ENCODE measurements at places on chromosomes 13 and 19.

- no peak for DNase-seq
These were observed 50.0 kb downstream of the GAS6 start for GRCh38 chr13:113813749-113814434.

- no peak for DNase-seq
These were observed 11.1 kb downstream of the PALM start for GRCh38 chr19:719636-720344.

GRCh38 chr13:97855570-97856303, 97.7 kb upstream of the IPO5 start:
- DNase-seq: no peak

- no peak for DNase-seq
These were observed 14.6 kb downstream of the PROSER1 start for GRCh38 chr13:39023316-39023715.

- DNase-seq: no peak
These were observed 69.8 kb downstream of the HS6ST3 start for GRCh38 chr13:96159725-96160124.

- DNase-seq: no peak
These were observed 28.9 kb upstream of the CYSLTR2 start for GRCh38 chr13:48624858-48625257.

- DNase-seq: no peak
These were observed 51.5 kb upstream of the USP29 start for GRCh38 chr19:57068311-57068710.

- DNase-seq: no peak
These were observed 23.7 kb upstream of the SHISA2 start for GRCh38 chr13:26075498-26075897.

DNA sequence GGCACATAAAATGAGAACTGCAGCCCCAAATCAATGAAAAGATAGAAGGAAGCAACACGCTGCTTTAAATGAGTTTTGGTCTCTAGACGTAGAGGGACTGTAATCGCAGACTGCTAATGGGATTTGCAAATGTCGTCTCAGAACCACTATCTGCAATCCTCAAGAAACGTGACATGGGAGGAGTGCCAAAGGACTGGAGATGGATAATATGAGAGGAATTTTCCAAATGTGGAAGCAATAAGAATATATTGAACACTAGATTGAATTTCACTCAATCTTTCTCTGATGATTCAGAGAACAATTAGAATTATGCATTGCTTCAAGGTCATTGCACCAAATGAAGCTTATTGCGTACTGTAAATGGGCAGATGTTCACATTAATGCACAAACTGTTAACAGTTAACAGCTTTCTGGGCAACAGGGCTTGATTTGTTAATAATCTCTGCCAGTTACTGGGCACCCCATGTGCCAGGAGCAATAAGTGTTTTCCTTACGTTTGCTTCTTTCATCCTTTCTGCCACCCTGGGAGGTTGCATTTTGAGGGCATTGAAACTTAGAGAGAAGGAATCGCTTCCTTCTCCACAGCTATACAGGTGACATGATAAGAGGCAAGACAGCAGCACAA, 62.8 kb upstream of the WASF3 start:
- DNase-seq: no peak

GRCh38 chr19:5430237-5430636, 25.0 kb upstream of the ZNRF4 start:
- no peak for DNase-seq

DNA sequence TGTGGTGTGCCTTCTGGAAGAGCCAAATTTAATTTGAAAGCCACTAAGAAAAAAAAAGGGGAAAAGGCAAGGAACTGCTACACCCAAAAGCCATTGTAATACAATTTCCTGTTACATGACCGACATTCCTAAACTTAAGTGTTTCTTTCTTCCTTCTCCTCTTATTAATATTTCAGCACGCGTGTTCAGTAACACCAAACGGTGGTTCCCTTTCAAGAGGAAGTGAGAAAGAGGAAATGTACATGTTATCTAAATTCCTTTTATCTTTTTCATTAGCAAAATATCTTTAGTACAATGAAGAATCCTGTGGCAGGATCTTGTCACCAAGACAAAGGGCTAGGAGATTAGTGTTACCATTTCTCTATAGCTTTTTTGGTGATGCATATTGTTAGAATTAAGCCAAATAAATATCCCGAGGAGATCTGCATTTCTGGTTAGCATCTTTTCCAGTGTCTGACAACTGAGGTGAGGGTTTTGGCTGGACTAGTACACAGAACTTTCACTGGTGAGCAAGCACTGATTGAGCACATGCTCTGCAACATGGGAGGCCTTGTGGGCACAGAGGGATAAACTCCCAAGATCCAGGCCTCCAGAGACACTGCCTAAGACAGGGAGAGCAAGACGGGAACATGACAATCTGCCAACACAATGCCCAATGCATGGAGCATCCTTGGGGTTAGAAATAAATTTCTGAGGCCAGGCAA, 22.1 kb downstream of the LATS2 start:
- DNase-seq: no peak

DNA sequence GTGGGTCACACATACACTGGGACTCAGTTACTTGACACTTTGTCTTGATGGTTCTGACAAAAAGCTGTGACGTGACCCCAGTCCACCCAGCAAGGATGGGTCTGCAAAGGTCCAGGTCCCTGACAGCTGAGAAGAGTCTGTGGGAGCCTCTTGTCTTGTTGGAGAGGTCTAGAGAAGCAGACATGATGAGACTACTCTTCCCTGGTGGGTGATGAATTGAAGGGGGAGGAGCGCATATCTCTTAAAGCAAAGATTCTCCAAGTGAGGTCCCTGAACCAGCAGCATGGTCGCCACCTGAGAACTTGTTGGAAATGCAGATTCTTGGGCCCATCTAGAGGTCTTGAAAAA, 78.5 kb upstream of the MEDAG start:
- no peak for DNase-seq

- DNase-seq: no peak
These were observed 37.6 kb downstream of the SOX21 start for GRCh38 chr13:94674609-94675348.

GRCh38 chr19:1734321-1734966, 18.9 kb upstream of the ONECUT3 start:
- no peak for DNase-seq

GRCh38 chr19:34580055-34580336, 97.0 kb downstream of the SCGB2B2 start:
- DNase-seq: no peak

GRCh38 chr13:59806801-59807200, 356.9 kb downstream of the DIAPH3 start:
- no peak for DNase-seq

All from stimulated activated CD4-positive, alpha-beta T cell treated with anti-CD3 and anti-CD28 coated beads, TNF-alpha, amount 100 ng/mL, for 1 hour (primary cell).